ENCODE measurements at places on chromosomes 11 and 22.

GRCh38 chr11:22234743-22235142 lies 41.9 kb downstream of the ANO5 start:
- no peaks in the 10 kb centered on the region for H3K36me3 ChIP-seq
- DNase-seq = no peak
- no peak overlapping the region for H3K4me3 ChIP-seq
- no peak overlapping the region for H3K27ac ChIP-seq
- no peaks in the 10 kb centered on the region for H3K4me1 ChIP-seq
- no peaks in the 10 kb centered on the region for H3K27me3 ChIP-seq

GRCh38 chr11:121521145-121522042 lies 68.6 kb upstream of the SORL1-AS1 start:
- H3K4me3 ChIP-seq = no peak overlapping the region
- DNase-seq = no peak
- H3K36me3 ChIP-seq = no peaks in the 10 kb centered on the region
- H3K27ac ChIP-seq = no peak overlapping the region
- no peaks in the 10 kb centered on the region for H3K27me3 ChIP-seq
- no peaks in the 10 kb centered on the region for H3K4me1 ChIP-seq

- H3K36me3 ChIP-seq = no peaks in the 10 kb centered on the region
- no peaks in the 10 kb centered on the region for H3K27me3 ChIP-seq
- H3K4me1 ChIP-seq = peaks cover 33% of the 10 kb centered on the region
- no peak for DNase-seq
- no peak overlapping the region for H3K4me3 ChIP-seq
- H3K27ac ChIP-seq = peak overlapping the region; percentile 14
These were observed 36.1 kb downstream of the PPFIA1 start for GRCh38 chr11:70306586-70307033.

DNA sequence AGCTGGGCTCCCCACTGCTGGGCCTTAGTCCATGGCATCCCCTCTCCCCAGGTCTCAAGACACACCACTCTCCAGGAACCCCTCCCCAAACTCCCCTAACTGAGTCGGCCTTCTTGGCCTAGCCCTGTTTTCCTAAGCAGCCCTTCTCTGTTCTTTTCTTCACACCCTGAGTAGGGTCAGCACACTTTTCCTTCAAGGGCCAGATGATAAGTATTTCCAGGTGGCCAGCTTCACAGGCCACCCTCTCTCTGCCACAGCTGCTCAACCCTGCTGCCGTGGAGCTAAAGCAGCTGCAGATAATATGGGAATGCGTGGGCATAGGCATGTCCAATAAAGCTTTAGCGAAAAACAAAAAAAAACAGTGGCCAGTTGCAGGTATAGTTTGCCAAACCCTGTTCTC lies 24.1 kb downstream of the DGCR2 start:
- no peaks in the 10 kb centered on the region for H3K36me3 ChIP-seq
- H3K27ac ChIP-seq = no peak overlapping the region
- no peak for DNase-seq
- H3K4me3 ChIP-seq = no peak overlapping the region

DNA sequence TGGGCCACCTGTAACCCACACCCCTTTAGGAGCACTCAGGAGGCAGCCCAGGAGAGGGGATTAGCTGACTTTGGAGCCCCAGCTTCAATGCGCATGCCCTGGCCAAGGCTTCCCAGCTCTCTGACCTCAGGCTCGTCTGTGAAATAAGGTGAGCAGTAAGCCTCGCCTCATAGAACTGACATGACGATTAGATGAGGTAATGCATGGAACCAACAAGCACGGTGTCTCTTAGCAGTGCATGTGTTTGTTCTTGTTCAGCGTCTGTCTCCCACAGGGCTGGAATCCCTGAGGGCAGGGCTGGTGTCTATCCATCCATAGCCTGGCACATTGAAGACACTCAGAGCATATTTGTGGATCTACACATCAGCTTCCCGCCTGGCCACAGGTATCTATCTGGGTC lies 415.4 kb downstream of the MN1 start:
- no peaks in the 10 kb centered on the region for H3K36me3 ChIP-seq
- H3K4me1 ChIP-seq = no peaks in the 10 kb centered on the region
- H3K27me3 ChIP-seq = peaks cover 29% of the 10 kb centered on the region
- H3K27ac ChIP-seq = no peak overlapping the region

DNA sequence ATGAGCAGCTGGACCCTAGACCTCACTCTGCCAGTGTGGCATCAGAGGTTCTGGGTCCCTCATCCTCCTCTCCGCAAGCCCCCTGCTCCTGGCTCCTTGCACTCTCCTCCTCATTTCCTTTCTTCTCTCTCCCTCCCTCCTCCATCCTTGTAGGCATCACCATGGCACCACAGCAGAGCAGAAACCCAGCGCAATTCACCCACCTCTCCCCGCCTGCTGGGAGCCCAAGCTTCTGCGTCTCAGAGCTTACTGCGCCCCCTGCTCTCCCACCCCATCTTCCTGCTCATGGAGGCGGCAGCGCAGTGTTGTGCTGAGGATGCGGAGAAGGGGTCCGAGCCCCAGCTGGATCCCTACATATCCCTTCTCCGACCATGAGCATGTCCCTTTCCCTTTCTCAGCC lies 1.7 kb downstream of the CHRM1 start:
- H3K36me3 ChIP-seq = no peaks in the 10 kb centered on the region
- H3K27me3 ChIP-seq = peaks cover 31% of the 10 kb centered on the region
- peaks cover 10% of the 10 kb centered on the region for H3K4me1 ChIP-seq

GRCh38 chr11:43327987-43328386 lies 16.2 kb downstream of the API5 start:
- peak overlapping the region; percentile 55 for H3K27ac ChIP-seq
- no peaks in the 10 kb centered on the region for H3K27me3 ChIP-seq
- DNase-seq = peak; percentile 90
- peaks cover 4% of the 10 kb centered on the region for H3K4me1 ChIP-seq
- peaks cover 60% of the 10 kb centered on the region for H3K36me3 ChIP-seq

- H3K4me1 ChIP-seq = no peaks in the 10 kb centered on the region
- peaks cover 30% of the 10 kb centered on the region for H3K27me3 ChIP-seq
- H3K4me3 ChIP-seq = no peak overlapping the region
- H3K27ac ChIP-seq = no peak overlapping the region
- H3K36me3 ChIP-seq = no peaks in the 10 kb centered on the region
- peak; percentile 34 for DNase-seq
These were observed 56.7 kb downstream of the TP53I11 start for GRCh38 chr11:44893846-44894617.

- DNase-seq = no peak
- H3K4me3 ChIP-seq = no peak overlapping the region
- peaks cover 18% of the 10 kb centered on the region for H3K36me3 ChIP-seq
- no peak overlapping the region for H3K27ac ChIP-seq
These were observed 71.7 kb downstream of the DEPDC5 start for GRCh38 chr22:31825513-31825912.

GRCh38 chr11:12803086-12803826 lies 129.0 kb downstream of the TEAD1 start:
- peak overlapping the region; percentile 20 for H3K4me3 ChIP-seq
- peak overlapping the region; percentile 88 for H3K27ac ChIP-seq
- peaks cover 55% of the 10 kb centered on the region for H3K4me1 ChIP-seq

- H3K27ac ChIP-seq = peak overlapping the region; percentile 80
- H3K4me3 ChIP-seq = peak overlapping the region; percentile 49
- H3K4me1 ChIP-seq = peaks cover 29% of the 10 kb centered on the region
These were observed 688 bp upstream of the LRRC74B start for GRCh38 chr22:21044931-21045584.

GRCh38 chr11:29184939-29185890 lies 831.6 kb downstream of the KCNA4 start:
- no peak overlapping the region for H3K4me3 ChIP-seq
- H3K27ac ChIP-seq = peak overlapping the region; percentile 97
- no peaks in the 10 kb centered on the region for H3K36me3 ChIP-seq
- peak; percentile 99 for DNase-seq
- no peaks in the 10 kb centered on the region for H3K27me3 ChIP-seq
- peaks cover 18% of the 10 kb centered on the region for H3K4me1 ChIP-seq

DNA sequence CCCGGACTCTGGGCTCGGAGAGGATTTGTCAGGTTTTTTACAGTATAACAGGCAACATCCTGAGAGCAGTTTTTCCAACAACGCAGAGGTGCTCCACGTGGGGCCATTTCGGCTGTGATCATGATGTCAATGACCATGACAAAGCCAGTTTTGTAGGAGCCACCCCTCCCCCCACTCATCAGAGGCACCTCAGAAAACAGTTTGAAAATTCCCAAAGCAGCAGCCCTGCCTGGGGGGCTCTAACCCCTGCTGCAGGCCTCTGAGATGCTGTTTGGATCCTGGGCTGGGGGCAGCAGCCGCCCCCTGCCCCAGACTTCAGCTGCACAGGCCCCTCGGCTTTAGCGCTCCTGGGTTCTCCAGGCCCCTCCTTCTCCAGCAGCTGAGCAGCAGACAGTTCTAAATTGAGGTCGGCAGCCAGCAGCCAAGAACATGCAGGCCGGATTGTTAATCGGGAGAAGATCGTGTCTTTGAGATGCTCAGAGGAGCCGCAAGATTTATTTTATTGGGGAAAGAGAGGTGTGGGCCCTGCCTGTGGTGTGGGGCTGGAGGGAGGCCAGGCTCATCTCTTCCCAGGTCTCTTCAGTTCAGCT lies 19.4 kb downstream of the NFAM1 start:
- H3K27me3 ChIP-seq = no peaks in the 10 kb centered on the region
- no peak overlapping the region for H3K4me3 ChIP-seq
- H3K36me3 ChIP-seq = no peaks in the 10 kb centered on the region
- no peak for DNase-seq
- H3K27ac ChIP-seq = no peak overlapping the region

DNA sequence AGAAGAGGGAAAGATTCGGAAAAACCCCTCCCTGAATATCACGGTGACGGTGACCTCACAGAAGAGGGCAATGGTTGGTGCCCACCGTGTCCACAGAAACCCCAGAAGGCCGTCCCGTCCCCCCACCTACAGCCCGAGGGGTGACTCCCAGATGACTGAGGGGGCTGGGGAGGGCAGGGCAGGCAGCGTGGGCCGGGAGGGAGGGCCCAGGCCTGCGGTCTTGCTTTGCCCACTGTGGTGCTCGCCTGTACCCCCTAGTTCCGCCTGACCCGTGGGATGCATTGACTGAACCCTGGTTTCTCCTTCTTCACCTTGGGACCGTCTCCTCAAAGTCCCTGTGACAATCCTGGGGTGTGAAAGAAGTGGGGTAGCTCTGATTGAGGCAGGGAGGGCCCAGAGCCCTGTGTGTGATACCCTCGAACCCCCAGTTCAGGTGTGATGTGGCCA lies 526.7 kb downstream of the BRD1 start:
- H3K4me1 ChIP-seq = no peaks in the 10 kb centered on the region
- no peaks in the 10 kb centered on the region for H3K27me3 ChIP-seq
- no peak overlapping the region for H3K4me3 ChIP-seq
- no peaks in the 10 kb centered on the region for H3K36me3 ChIP-seq
- H3K27ac ChIP-seq = no peak overlapping the region

- H3K36me3 ChIP-seq = no peaks in the 10 kb centered on the region
- H3K4me1 ChIP-seq = no peaks in the 10 kb centered on the region
- H3K4me3 ChIP-seq = no peak overlapping the region
These were observed 36.7 kb downstream of the SPATA19 start for GRCh38 chr11:133808393-133809140.

- no peak overlapping the region for H3K4me3 ChIP-seq
- no peak overlapping the region for H3K27ac ChIP-seq
- H3K36me3 ChIP-seq = no peaks in the 10 kb centered on the region
- H3K4me1 ChIP-seq = peaks cover 8% of the 10 kb centered on the region
These were observed 38.5 kb upstream of the NFRKB start for GRCh38 chr11:129933891-129934290.

Data from astrocyte (in vitro differentiated cells and primary cell).